Effector CD4-positive, alpha-beta T cell (primary cell): ENCODE measurements at places on chromosomes 4 and X.

GRCh38 chr4:10783351-10783750 lies 98.8 kb upstream of the CLNK start:
- DNase-seq: no peak

GRCh38 chrX:16552546-16552945 lies 97.4 kb upstream of the S100G start:
- no peak for DNase-seq

- no peak for DNase-seq
Measured at GRCh38 chrX:117429501-117429900, 687.1 kb downstream of the KLHL13 start.

DNA sequence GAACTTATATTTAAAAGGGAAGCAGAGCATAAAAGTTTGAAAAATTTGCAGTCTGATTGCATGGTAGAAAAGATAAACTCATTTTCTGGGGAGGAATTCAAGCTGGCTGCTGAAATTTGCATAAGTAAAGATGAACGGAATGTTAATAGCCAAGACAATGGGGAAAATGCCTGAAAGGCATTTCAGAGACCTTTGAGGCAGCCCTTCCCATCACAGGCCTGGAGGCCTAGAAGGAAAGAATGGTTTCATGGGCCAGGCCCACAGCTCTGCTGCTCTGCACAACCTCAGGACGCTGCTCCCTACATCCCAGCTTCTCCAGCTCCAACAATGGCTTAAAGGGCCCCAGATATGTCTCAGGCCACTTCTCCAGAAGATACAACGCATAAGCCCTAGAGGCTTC lies 46.9 kb upstream of the INPP4B start:
- no peak for DNase-seq

- DNase-seq: no peak
Measured at GRCh38 chr4:122224348-122224747, 72.2 kb downstream of the BLTP1 start.

DNA sequence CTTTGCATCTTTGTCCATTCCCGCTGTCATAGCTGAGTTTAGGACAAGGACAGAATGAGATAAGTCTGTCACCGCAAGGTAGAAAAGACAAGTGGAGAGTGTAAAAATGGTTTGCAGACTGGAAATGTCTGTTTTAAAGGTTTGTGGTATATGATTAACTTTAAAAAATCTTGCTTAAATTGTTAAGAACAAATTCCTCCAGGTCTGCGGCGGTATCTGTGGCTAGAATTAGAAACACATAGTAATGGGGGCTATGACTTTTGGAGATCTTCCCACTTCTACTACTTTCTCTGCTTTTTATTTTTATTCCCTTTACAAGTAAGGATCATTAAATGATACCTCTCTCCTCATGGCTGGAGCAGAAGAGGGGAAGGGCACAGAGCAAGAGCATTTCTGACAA lies 92.2 kb downstream of the MID1IP1 start:
- no peak for DNase-seq

- no peak for DNase-seq
Measured at GRCh38 chrX:24098932-24099331, 44.2 kb downstream of the EIF2S3 start.

DNA sequence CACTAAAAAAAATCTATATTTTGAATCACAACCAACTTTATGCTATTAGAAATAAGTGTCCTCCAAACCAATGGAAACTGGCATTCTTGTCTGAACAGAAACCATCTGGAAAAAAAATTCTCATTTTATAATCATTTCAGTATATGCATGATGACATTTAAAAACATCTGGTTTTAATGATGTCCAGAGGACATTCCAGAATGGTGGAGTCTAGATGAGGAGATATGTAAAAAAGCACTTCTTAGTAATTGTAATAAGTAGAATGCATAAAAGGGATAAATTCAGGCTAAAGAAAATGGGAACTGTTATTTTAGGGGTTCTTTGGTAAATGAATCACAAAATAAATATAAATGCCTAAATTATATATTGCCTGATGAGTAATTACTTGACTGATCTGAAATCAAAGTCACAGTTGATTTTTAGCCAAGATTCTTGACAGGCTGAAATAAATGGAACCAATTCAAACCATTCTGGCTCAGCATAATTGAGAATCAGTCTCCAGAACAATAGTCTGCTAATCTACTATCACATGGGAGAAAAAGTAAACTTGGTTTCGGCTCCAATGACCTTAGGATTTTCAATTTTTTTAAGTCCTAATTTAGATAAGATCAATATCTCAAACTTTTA lies 636.6 kb downstream of the FAT4 start:
- no peak for DNase-seq

- no peak for DNase-seq
Measured at GRCh38 chrX:76454456-76454927, 27.0 kb downstream of the MAGEE1 start.

DNA sequence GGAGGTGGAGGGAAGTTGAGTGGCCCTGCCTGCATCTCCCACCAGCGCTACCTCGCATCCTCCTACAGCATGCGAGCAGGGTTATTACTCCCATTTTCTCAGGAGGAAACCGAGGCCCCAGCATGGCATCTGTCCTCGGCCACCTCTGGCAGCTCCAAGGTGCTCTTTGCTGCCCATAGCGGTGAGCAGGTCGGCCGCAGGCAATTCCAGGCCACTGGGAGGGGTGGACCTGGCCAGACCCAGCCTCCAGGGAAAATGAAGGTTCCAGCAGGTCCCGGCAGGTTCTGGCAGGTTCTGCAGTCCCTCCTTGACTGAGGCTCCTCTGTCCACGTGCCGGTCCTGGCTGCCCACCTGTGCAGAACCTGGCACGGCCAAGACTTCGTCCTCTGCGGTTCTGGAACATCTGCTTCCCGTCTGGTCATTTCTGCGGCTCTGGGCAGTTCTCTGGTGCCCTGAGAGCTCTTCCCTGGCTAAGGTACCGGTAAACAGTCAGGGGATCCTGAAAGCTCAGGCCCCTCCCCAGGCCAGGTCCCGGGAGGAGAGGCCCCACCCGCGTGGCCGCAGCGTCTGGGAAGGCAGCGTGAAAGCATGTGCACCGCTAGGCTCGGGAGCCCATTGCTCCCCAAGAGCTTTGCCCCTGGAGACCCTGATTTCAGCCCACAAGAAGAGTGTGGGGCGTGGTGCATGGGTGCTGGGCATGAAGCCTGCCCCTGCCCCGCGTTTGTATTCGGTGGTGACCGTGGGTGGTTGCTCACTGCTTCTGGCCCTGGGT lies 112.0 kb upstream of the ADRA2C start:
- DNase-seq: no peak

- no peak for DNase-seq
Measured at GRCh38 chr4:100569196-100569595, 51.4 kb upstream of the EMCN start.

DNA sequence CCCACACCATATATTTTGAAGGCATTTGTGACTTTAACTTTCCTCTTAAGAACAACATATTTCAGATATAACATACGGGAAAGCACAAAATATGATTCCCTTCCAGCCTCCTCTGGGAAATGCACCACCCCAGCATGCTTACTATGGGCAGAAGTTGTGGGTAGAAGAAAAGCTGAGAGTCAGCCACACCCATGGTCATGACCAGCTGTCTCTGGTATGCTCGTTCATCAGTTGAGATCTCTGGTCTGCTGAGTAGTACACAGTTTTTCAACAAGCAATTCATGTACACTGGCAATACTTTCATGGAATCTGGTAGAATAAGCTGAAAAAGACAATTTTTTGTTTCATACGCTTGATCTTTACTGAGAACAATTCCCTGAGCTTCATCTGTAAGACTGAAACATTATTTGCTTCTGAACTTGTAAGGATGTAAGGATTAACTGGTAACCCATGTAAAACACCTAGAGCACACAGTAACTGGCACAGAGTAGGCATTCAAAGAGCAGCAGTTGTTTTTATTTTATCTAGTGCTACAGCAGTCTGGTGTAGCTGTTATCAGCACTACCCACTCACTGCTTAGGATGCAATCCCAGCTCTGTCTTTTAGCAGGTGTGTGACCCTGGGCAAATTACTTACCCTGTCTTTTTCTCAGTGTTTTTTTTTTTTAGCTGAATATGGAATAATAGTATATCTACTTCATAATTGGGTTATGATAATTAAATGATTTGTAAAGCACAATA lies 47.6 kb downstream of the METTL14 start:
- no peak for DNase-seq

DNA sequence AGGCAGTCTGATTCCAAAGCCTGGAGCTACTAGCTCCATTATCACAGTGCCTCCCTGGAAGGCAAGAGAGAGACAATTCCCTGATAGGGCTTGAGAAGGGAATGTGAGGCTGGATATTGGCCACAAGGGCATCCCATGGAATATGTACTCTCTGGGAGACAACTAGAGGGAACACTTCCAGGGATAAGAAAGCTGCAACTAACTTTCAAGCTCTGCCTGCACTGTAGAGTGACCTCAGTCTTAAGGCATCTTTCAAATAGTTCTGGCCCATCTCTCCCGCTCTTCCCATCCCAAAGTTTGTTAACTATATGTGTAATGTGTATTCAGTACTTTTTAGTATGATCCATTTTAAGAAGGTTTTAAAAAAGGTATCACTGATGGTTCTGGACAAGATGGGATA lies 13.1 kb upstream of the RNF212 start:
- DNase-seq: no peak

DNA sequence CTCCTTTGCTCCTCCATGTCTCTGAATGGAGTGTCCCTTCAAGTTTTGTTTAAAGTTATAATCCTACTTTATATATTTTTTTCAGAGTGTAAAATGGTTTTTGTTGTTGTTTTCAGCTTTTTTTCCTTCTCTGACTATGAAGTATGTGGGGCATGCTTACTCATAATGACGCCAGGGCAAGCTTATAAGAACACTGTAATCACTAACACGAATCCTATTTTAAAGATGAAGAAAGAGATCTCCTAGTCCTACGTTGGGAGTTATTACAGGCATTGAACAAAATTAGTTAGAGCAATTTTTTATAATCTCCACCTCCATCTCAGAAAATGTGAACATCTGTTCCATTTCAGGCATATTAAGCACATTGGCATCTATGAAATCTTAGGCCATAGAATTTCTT lies 268.1 kb upstream of the MAGEB2 start:
- no peak for DNase-seq

DNA sequence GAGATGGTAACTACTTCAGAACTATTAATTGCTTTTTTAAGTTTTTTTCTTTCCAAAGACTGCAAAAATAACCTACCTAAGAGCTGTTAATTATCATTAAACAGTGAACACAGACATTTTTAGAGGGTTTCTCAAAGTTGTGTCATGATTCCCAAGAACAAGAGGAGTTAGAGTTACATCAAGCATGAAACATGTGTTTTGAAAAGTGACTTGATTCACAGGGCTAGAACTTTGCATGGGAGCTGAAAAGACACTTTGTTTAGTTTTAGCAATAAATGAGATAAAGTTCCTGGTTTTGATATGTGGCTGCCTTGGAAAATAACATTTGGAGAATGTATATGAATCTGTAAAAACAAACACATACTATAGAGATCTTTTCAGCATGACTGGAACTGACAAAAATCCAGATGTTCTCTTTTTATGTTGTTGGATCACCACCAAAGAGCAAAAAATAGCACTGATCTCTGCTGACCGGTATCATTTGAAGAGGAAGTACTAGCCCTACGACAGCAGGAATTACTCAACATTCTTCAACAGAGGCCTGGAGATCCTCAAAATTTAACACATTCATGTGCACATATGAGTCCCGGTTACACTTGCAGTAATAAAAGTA lies 173.0 kb upstream of the PCDH18 start:
- DNase-seq: no peak

DNA sequence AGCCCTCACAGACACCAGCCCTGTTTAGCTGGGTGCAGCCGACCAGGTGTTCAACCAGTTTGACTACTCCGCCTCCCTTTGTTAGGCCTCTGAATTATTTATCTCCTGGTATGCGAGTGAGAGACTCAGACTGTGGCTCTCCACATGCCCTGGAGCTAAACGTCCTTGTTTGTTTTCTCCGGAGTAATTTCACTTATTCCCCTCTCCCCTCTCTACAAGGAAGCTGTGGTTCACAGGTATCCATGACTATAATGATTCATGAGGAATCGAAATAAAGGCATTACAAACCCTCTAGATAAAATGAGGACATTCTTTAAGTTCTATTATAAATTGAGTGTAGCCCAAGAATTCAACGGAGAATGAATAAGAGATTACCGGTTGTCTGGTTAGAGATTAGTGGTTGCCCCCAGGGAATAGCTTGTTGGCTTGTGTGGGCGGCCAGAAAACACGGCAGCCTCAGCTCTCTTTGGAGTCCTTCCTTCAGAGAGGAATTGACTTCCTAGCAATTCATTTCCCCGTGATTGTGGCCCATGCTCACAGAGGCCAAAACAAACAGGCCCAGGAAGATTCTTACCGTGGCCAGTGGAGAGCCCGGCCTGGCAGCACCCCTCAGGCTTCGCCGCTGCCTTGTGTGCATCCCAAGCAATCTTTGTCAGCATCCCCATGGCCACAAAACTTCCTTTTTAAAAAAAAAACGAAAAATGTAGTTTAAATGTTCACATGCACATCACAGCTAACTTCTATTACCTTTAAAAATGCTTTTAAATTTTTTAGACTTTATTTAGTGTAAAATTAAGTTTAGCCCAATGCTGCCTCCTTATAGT lies 60.2 kb upstream of the CBR4 start:
- DNase-seq: no peak

- no peak for DNase-seq
Measured at GRCh38 chr4:186602978-186603377, 47.6 kb upstream of the MTNR1A start.

GRCh38 chr4:139555705-139556070 lies 331 bp downstream of the SETD7 start:
- no peak for DNase-seq

DNA sequence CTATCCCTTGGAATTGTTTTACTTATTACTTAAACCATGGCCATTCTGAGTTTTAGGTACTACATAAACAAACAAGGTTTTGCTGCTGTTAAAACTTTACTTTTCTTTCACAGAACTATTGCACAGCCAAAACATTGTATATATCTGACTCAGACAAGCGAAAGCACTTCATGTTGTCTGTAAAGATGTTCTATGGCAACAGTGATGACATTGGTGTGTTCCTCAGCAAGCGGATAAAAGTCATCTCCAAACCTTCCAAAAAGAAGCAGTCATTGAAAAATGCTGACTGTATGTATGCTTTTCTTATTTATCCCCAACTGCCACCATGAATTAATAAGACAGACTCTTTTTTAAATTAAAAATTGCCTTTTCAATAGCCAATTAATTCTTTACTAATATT lies 69.8 kb downstream of the CCKAR start:
- no peak for DNase-seq

- no peak for DNase-seq
Measured at GRCh38 chrX:86455495-86455894, 307.2 kb downstream of the DACH2 start.

DNA sequence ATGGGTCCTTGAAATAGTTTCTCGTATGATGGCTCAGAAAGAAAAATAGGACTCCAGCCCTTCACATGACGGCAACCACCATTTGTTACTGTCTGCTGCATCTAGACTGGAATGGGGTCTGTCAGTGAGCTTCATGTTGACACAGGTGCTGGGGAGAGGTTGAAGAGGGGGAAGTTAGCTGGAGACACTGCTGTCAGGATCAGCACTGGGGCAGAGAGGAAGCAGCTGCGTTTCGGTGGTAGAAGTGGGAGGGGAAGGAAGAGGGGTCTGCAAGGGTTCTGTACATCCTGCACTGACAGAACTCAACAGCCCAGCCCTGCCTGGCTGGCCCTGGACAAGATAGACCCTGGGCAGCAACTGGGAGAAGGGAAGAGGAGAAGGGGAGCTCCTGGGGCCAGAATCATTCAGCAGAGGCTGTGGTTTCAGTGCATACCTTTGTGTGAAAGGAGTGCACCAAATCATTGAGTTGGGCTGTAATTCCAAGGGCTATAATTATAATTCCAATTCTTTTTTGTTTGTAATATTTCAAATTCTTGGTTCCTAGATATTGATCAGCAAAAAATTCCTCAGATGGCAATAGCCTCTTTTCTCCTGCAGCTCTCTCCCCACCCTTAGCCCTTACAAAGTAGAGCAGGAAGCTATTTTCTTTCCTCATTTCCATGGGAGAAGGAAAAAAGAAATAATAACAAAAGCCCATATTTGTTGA lies 119.4 kb upstream of the C1GALT1C1 start:
- DNase-seq: no peak
